ENCODE measurements at places on chromosomes 3 and 15. TPM values are rescaled to one million over a fixed set of nuclear protein-coding genes. Genes with fewer than 3 reads are reported as not detected.

DNA sequence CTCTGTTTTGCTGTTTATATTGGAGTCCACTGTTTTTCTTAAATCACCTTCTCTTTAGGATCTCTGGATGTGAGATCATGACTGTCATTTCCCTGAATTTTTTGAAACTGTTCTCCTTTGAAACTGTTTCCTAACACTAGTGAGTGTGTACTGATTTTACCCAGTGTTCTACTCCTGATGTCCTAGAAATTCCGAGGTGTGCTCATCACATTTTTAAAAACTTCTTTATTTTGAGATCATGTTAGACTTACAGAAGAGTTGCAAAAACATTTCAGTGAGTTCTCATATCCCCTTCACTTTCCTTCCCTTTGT is 292.6 kb downstream of the NFKBIZ start:
- no peak for DNase-seq

The COL6A5 gene
- not detected for total RNA-seq

- DNase-seq: no peak
Observed at GRCh38 chr3:46759239-46760167, 41.8 kb upstream of the PRSS50 start.

- no peak for DNase-seq
Observed at GRCh38 chr3:76134166-76134565, 348.8 kb upstream of the ZNF717 start.

DNA sequence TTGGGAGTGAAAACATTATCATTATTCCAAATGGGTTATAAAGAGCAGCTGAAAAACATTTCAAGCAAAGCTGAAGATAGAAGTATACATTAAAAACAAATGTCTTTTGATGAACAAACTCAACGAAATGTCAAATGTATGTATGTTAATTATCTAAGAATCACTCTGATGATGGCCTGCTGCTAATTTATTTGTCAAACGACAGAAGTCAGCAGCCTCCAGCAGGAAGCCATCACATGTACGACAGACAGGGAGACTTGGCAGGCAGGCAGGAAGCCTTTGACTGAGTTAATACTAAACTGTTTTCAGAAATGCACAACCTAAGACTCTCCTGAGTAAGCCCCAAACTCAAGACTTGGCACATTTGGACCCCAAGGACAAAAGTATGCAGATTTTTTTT is 491.1 kb downstream of the ZNF385D start:
- no peak for DNase-seq

The SLC26A6 gene
- 12.9 TPM for total RNA-seq

DNA sequence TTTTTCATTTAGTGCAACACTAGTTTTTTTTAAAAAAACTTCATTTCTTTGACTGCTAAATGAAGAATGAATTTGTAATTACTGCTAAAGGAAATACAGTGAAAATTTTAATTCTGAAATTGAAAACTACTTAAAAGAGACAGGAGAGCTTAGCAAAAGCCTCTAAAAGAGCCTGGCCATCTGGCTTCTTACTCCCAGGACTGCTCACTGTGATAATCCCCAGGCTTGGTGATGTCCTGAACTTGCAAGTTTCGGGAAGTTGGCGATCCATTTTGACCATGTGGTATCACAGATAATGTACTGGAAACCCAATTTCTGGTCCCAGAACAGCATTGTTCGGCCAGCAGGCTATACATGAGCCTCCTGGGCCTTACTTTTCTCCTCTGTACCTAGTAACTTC is 292.1 kb downstream of the FGF12 start:
- no peak for DNase-seq

- no peak for DNase-seq
Observed at GRCh38 chr3:158711886-158712285, 20.4 kb downstream of the RARRES1 start.

The STRIT1 gene
- total RNA-seq: 11.7 TPM

GRCh38 chr15:90020021-90020735 is 19.1 kb downstream of the ZNF710 start:
- no peak for DNase-seq

GRCh38 chr3:171093462-171093861 is 66.9 kb upstream of the SLC2A2 start:
- no peak for DNase-seq

GRCh38 chr3:172189213-172189612 is 149.8 kb downstream of the FNDC3B start:
- no peak for DNase-seq

DNA sequence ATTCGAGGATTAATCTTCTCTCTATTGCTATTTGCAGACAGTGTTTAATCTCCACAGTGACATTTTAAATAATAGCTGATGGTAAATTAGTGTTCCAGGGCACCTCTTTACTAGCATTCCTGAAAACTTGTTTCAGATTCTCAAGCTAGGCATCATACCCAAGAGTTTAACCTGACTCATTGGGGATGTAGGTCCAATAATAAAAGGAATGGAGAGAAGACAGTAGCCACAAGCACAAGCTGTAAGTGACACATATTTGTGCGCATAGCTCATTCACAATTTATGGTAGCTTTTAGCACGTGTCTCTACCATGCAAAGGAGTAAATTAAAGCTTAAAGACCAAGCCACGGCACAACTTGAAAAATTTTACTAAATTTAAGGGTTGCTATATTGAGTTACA is 171.3 kb upstream of the FAM3D start:
- DNase-seq: no peak

- no peak for DNase-seq
Observed at GRCh38 chr3:9250236-9250635, 790 bp upstream of the SRGAP3 start.

GRCh38 chr3:72490688-72491435 is 357.4 kb downstream of the SHQ1 start:
- no peak for DNase-seq

DNA sequence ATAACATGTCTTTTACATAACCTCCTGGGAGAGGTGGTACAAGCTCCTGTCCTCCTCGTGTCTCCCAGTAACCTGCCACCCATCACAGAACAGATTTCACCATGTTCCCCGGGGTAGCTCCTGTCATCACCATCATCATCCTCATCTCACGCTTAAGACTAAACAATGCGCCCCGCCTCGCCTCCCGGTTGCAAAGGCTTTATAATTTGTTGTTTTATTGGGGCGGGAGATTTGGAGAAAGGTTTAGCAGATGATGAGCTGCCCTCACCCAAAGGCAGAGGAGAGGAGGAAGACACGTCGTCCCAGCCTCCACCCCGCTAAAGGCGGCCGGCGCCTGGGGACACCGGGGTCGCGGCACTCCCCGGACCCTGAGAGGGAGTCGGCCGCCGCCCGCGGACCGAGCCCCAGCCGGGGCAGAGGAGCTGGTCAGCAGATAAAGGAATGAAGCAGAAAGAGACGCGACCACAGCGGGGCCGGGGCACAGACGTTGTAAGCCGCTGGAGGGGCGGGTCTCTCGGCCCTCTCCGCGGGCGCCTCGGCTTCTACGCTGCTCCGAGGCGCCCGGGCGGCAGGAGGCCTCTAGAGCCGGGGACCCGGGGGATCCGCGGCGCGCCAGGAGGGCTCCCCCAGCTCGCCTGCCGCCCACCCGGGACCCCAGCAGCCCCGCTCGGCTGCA is 589 bp downstream of the HERC1 start:
- DNase-seq: peak; percentile 32

The CAMKV gene
- total RNA-seq: not detected

- DNase-seq: peak; percentile 78
Observed at GRCh38 chr15:77083381-77084160, 12.7 kb upstream of the TSPAN3 start.

DNA sequence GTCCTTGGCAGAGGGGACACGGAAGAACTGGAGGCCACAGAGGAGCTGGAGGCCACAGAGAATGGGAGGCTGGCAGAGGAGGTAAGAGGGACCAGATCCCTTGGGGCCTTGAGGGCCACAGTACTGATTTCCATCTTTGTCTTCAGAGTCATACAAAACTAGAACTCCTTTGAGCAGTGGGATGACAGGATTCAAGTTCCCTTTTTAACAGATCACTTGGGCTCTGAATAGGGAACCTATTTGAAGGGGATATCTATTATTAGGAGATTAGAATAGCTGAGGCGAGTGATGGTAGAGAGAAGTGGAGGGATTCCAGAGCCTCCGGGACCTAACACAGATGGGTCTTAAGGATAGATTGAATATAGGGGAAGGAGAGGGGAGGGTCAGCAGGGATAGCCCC is 55.7 kb downstream of the OXNAD1 start:
- DNase-seq: no peak

The PAK6 gene
- 8.2 TPM for total RNA-seq

DNA sequence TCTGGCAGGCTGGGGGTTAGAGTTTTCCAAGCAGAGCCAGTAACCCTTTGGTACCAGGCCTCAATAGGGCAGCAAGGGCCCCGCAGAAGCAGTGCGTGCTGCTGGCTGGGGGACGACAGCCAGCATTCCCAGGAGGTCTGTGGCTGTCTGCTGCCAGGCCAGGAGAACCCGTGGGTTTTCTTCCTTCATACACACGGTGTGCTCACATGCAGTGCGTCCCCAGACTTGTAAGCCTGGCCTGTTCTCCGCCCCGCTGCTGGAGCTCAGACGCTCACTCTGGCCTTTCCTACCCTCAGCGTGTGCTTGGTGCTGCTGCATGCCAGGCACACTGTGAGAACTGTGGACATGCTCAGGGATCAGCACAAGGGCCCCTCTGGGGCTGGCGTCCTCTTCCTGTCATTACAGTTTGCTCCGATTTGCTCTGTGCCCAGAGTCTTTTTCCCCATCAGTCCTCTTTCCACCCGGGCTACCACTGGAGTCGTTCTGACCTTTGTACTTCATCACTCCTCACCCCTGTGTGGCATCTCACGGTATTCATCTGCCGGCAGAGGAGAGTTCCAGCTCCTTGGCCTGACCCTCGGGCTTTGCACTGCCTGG is 149.5 kb downstream of the DNAJB8 start:
- no peak for DNase-seq

DNA sequence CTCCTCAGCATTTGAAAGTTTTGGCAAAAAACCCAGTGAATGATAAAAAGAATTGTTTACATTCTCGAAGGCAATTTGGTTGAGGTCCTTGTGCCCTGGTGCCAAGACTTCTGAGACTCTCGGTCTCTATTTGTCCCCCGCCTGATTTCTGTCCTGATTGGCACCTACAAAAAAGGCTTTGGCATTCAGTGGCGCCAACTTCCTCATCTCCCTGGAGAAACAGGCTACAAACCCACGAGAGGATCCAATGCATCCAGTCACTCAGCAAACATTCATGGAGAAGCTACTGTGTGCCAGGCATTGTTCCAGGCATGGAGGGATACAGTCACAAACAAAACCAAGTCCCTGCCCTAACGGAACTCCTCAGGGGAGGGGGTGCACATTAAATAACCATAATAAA is 42.7 kb downstream of the HES1 start:
- no peak for DNase-seq

DNA sequence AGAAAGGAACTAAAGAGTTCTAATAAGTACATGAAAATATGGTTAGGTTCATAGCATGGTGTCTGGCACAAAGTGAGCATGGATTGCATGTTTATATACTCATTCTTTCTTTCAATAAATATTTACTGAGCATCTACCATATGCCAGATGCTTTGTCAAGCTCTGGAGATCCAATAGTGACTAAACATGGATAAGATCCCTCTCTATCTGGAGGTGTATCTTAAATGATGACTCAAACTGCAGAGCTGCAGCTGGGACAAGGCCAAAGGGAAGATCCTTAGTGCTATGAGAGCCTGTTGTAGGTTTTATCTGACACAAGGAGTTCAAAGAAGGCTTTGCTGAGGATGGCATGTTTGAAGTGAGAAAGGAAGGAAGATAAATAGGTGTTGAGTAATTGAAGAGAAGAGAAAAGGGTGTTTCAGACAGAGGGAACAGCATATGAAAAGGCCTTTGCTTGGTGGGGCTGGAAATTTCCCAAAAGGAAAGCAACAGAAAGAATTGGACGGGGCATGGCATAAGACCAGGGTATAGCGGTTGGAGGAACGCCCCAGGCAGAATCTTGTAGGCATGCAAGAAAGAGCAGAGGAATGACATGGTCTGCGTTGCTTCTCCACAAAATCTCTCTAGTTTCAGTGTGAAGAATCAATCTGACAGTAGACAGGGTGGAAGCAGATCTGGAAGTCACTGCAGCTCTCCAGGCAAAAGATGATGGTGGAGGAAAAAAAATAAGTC is 239.9 kb upstream of the LRTM1 start:
- no peak for DNase-seq

DNA sequence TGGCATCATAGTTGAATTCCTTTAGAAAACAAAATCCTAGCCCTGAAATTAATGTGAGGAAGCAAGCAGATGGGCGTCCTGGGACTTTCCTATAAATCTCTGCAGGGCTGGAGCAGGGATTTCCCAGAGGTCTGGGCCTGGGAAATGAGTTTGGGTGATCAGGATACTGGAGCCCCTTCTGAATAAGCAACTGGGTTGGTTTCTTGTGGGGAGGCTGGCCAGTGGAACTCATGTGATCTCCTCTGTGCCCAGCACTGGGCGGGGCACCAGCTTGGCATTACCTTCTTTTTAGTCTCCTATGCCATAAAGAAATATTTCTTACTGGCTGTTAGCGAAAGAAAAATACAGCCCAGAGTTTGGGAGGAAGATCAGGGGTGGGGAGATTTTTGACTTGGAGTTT is 1.7 kb downstream of the THSD4 start:
- DNase-seq: peak; percentile 59

- no peak for DNase-seq
Observed at GRCh38 chr3:46946416-46946815, 30.1 kb downstream of the CCDC12 start.

DNA sequence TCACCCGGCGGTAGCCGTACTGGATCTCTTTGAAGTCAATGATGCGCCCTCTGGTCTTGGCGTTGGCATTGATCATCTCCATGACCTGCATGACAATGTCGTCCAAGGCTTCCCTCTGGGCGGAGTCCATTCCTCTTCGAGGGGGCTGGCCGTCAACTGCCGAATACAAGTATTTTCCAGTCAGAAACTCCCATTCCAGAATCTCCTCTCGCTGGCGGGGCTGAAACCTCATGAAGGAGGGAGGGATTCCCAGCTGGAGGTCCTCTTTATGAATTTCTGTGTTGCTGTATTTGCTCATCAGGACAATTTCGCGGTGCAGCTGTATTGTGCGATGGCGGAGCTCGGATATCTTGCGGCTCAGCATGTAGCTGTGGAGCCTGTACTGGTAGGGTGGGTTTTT is 73.4 kb downstream of the CHSY1 start:
- no peak for DNase-seq

GRCh38 chr3:126113733-126114442 is 30.0 kb upstream of the SLC41A3 start:
- no peak for DNase-seq

GRCh38 chr15:58748040-58748851 is 1.3 kb downstream of the ADAM10 start:
- no peak for DNase-seq

DNA sequence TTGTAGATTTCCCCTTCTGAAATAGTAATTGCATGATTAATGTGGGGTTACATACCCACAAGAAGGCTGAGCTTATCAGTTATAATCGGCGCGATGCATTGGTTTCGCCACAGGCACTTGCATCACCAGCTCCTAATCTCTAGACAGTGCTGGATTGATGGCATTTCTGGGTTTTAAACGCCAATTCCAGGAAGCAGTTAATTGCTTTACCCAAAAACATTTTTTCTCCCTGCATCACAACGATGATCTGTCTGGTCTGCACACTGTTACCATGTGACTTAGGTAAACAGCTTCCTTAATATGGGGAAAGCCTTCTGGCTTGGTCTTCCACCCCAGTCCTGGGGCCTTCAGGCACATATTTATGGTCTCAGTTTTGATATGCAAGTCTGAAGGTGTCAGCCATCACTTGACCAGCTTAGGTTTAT is 70.0 kb upstream of the HEG1 start:
- DNase-seq: no peak

- DNase-seq: peak; percentile 62
Observed at GRCh38 chr3:186365202-186365974, 3.4 kb upstream of the DGKG start.

- DNase-seq: peak; percentile 59
Observed at GRCh38 chr15:55108858-55109518, 87.8 kb downstream of the RSL24D1 start.

GRCh38 chr3:111725706-111726105 is 130.6 kb upstream of the ZBED2 start:
- no peak for DNase-seq

Data from left ventricle myocardium inferior (tissue), 1 donor.